ENCODE measurements at places on chromosomes 11 and 22.

DNA sequence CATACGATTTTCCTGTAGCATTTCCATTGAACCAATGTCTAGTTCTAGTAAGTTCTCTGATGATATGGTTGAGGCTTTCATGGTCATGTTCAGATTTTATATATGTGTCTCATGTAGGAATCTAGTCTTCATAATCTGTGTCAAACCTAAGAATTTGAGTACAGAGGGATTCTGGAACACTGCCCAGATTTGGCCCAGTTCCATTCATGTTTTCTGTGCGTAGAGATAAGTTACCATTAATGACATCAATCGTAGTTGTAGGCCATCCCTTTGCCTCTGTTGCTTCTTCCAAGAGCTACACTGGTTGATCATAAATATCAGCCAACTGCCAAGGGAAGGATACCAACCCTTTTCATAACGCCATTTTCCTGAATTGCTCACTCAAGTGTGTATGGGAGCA is 23.3 kb downstream of the ST3GAL4 start:
- no peak for DNase-seq

GRCh38 chr11:123308077-123308476 is 113.0 kb upstream of the CLMP start:
- DNase-seq = no peak

- DNase-seq = no peak
Measured at GRCh38 chr22:41862530-41863266, 29.8 kb downstream of the SREBF2 start.

- no peak for DNase-seq
Measured at GRCh38 chr11:2316963-2317244, 15.1 kb downstream of the TSPAN32 start.

- peak; percentile 27 for DNase-seq
Measured at GRCh38 chr22:17754233-17754925, 19.9 kb downstream of the BID start.

- no peak for DNase-seq
Measured at GRCh38 chr11:63839508-63840355, 822 bp downstream of the MARK2 start.

GRCh38 chr11:110505528-110506284 is 76.0 kb downstream of the FDX1 start:
- no peak for DNase-seq

- DNase-seq = no peak
Measured at GRCh38 chr22:29476116-29476515, 3.9 kb upstream of the NEFH start.

- DNase-seq = peak; percentile 84
Measured at GRCh38 chr11:4626207-4627099, 10.8 kb upstream of the OR51D1 start.

DNA sequence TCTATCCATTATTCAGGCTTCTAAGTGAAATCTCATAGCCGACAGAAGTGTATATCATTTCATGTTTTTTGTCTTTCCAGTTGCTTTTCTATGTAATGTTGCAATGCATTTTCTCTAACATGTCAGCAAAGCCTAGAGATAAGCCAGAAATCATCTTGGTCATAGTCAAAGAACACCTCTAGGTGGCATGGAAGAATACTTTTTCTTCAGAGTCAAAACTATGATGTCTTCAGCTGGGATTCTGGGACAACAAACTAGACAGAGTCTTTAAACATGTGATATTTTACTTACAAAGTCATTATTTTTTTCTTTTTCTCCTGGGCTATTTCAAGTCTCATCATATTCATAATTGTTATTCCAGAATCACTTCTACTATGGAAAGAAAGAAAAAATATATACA is 4.4 kb downstream of the GAS2 start:
- no peak for DNase-seq
